ENCODE measurements at places on chromosomes 13 and 19.

DNA sequence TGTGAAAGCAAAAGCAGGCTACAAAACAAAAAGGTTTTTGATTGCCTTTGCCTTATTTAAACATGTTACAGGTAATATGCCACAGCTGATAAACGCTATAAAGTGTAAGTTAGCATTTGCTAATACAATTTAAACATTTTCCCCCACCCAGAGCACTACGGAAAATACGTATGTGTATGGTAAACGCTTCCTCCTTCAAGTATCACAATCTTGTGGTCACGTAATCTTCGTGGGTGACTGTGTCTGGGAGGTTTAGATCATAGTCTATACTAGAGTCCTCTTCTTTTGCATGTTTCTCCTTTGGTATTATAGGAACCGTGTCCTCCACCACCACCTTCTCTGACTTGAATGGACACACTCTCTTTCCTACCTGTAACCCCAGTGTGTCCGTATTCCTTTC is 38.1 kb upstream of the POSTN start:
- DNase-seq = no peak

DNA sequence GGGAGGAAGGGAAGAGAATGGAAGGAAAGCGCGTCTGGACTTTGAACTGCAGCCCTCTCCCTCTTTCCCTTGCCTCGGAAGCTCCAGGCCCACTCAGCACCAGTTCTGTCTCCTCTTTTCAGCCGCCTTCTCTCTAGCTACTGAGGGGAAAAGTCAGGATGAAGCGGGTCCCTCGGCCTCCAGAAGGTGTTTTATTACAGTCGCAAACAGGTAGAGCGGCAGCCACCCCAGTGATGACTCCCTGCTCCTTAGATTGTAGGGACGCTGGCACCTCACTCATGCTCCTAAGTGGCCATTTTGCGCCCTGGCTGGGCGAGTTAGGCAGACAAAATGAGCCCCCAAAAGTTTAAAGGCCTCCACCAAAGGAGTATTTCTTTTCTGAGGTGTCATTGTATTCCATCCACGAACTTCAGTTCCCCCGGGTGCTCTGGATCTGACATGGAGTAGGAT is 954 bp upstream of the STK24 start:
- DNase-seq = no peak

DNA sequence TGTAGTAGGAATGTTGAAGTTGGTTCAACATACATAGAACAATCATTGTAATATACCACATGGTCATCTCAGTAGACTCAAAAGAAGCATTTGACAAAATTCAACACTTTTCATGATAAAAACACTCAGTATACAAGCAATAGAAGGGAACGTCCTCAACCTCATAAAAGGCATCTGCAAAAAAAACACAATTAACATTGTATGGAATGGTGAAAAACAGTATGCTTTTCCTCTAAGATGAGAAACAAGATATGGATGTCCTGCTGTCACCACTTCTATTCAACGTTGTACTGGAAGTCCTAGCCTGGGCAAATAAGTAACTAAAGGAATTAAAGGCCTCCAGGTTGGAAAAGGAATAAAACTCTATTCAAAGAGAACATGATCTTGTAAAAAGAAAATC is 54.5 kb downstream of the FNDC3A start:
- no peak for DNase-seq

- DNase-seq = no peak
These were observed 37.9 kb upstream of the SEMA6B start for GRCh38 chr19:4597278-4597974.

DNA sequence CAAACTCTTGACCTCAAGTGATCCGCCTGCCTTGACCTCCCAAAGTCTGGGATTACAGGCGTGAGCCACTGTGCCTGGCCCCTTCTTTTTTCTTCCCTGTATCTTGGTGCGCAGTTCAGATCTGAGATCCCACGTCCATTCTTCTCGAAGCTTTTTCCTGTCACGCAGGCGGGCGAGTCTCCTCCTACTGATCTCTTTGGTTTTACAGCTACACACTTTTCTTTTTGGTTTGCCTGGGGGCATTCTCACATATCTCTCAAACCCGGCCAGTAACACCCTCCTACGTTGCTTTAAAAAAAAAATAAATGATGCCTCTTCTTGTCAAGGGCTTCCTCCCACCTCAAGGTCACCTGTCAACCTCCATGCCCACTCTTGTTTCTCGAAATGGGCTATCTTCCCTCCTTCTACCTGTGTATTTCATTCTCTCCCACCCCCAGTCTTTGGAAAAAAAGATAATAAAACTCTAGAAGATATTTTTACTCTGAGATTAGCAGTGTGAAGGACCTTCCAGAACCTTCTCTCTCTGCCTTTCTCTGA is 12.1 kb downstream of the TMPRSS9 start:
- no peak for DNase-seq
